Stimulated activated naive B cell treated with anti-CD40 and anti-IgM and Interleukin-4, amounts not matched to agents 10 μg/mL and 1 μg/mL and 100 μg/mL, for 72 hours (primary cell): ENCODE measurements at places on chromosomes 12 and 14.

DNA sequence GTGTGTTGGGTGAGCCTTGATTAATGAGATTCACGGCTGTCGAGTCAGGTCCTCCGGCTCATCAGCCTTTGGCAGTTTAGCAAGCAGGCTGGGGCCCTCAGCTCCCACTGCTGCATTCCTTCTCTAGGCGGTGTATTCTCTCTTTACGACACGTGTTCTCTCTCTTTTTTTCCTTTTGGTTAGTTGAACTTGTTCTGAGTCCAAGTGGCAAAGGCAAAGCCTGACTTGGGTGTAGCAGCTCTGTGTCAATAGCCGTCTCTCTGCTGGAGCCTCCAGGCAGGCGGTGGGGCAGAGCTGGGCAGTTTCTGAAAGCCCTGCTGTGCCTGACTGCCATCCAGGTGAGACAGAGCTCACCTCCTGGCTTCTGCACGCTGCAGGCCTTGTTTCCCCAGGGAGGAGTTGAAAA is 46.6 kb downstream of the SUSD6 start:
- peaks cover 94% of the 10 kb centered on the region for H3K4me1 ChIP-seq
- no peak overlapping the region for H3K4me3 ChIP-seq
- no peak for DNase-seq
- H3K27me3 ChIP-seq, result no peaks in the 10 kb centered on the region
- H3K27ac ChIP-seq, result peak overlapping the region; percentile 65

GRCh38 chr12:54439521-54440255 is 20.6 kb upstream of the ITGA5 start:
- no peak for DNase-seq
- H3K27ac ChIP-seq, result peak overlapping the region; percentile 31
- no peaks in the 10 kb centered on the region for H3K27me3 ChIP-seq
- H3K4me1 ChIP-seq, result peaks cover 8% of the 10 kb centered on the region
- no peaks in the 10 kb centered on the region for H3K36me3 ChIP-seq
- no peak overlapping the region for H3K4me3 ChIP-seq

GRCh38 chr12:121960541-121960940 is 42.1 kb downstream of the CFAP251 start:
- H3K4me1 ChIP-seq, result peaks cover 21% of the 10 kb centered on the region
- no peaks in the 10 kb centered on the region for H3K36me3 ChIP-seq
- H3K4me3 ChIP-seq, result no peak overlapping the region
- no peaks in the 10 kb centered on the region for H3K27me3 ChIP-seq
- no peak for DNase-seq
- no peak overlapping the region for H3K27ac ChIP-seq

GRCh38 chr14:89902881-89903280 is 51.6 kb downstream of the EFCAB11 start:
- H3K27me3 ChIP-seq, result no peaks in the 10 kb centered on the region
- peaks cover 1% of the 10 kb centered on the region for H3K4me1 ChIP-seq
- H3K27ac ChIP-seq, result no peak overlapping the region
- no peak for DNase-seq

- DNase-seq, result peak; percentile 46
- peaks cover 87% of the 10 kb centered on the region for H3K4me1 ChIP-seq
- peak overlapping the region; percentile 100 for H3K4me3 ChIP-seq
- H3K27me3 ChIP-seq, result no peaks in the 10 kb centered on the region
These were observed 4.3 kb downstream of the GPR132 start for GRCh38 chr14:105060751-105061427.
